Cerebellar nuclear complex (tissue), 1 donor: ENCODE measurements at places on chromosomes 1 and 21.

GRCh38 chr1:228477263-228477662 is 9.9 kb upstream of the RNF187 start:
- DNase-seq, result no peak

DNA sequence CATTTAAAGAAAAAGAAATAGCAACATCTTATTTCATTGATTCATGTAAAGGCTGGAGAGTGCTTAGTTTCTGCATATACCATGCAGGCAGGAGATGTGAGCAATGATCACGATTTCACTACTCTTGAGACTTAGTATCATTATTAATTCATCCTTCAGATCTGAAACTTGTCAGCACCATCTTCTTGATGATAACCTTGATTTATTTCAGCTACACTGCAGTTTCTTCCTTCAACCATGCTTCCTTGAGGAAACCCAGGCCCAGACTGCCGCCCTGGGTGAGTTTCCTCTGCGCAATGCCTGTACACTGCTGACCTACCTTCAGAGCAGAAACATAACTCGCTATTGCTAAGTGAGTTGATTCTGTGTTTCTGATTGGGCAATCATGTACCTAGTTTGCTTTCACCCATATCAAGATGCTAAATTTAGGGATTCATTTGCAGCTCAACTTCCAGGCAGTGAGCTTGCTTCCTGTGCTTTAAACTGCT is 13.5 kb upstream of the BCL10 start:
- DNase-seq, result no peak

DNA sequence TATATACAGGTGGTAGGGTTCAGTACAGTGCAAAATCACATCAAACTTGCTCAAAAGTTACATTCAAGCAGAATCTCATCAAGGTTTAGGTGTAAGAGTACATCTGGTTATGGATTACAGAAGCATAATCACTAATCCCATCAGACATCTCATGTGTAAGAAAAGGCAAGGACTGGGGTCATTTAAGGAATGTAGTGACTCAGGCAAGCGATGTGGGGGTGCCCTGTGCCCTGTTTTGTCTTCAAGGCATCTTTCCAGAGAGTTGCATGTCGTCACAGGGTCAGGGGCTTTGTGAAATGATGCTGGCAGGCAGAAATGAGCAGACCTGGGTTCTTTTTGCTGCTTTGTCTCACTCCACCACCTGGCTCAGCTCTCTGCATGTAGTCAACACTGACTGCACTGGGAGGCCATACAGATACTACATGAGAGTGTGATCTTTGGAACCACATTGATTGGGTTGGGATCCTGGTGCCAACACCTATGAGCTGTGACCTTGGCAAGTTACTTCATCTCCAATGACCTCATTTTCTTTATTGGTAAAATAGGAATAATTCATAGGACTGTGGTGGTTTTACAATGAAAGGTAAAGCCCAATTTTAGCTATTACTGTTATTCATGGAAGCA is 8.2 kb upstream of the HHIPL2 start:
- DNase-seq, result no peak

DNA sequence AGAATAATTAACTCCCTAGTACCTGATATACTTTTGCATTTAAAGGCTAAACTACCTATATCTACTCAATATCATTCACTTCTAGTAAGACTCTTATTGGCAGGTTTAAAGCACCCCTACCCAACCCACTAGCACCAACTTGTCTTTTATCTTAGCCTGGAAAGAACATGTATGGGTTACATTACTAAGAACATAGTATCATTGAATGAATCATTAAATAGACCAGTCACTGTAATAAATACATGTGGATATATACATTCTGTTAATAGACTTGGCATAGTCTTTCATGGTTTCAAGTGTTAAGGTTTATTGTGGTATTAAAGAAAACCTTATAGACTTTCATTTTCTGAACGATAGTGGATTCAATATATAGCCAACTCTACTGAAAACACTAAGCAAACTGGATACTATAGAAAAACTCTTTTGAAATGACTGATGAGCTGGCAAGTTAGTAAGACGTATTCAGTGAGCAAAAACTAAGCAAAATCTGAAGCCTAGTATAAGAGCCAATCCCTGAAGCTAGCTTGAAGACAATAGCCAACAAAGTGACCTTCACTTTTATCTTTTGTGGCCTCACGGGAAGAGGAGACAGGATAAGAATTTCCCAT is 10.3 kb downstream of the HIVEP3 start:
- DNase-seq, result no peak

DNA sequence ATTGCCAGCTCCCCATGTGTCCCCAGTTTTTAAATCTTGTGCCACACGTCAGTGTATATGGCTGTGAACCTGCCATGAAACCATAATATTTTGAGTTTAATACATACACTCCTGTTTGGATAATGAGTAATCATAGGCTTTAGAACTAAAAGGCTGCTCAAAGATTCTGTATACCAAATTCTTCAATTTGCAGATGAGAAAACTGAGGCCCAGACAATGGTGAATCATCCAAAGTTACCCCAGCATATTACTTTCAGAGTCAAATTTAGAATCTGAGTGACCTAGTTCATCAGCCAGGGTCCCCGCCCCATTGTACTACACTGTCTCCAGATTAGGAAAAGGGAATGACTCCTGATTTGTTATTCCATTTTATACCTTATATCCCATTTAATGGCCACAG is 224.6 kb downstream of the FGGY start:
- no peak for DNase-seq

DNA sequence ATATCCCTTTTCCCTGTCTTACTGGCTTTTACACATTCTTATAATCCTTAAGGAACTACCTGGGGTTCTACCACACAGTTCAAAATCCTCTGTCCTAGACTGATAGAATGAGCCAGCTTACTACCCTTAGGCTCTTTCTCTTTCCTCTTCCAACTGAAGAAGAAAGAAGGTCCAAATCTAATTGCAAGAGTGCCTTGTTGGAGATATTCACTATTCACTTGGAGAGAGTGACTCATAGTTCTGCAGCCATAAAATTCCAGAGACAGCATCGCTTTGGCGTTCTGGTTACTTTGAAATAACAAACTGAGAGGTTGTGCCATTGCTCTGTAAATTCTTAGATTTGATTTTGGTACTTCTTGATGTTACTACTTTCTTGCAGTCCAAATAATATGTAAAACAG is 4.2 kb downstream of the CADM3 start:
- no peak for DNase-seq

DNA sequence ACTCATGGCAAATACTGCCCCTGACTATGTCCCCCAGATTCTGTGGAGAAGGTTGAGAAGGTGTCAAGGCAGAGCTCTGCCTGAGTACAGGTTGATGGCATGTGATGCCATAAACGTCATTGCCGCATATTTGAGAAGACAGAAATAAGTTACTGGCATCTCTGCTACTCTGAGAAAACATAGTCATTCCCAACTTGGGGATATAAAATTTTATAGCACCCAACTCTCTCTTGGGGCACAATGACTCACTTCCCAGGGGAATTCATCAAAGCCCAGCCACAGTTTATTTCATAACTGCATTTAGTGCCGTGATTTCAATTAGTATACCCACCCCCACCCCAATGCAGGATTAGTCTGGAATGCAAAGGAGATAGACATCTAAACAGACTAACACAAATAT is 101.9 kb upstream of the TNR start:
- DNase-seq, result no peak

DNA sequence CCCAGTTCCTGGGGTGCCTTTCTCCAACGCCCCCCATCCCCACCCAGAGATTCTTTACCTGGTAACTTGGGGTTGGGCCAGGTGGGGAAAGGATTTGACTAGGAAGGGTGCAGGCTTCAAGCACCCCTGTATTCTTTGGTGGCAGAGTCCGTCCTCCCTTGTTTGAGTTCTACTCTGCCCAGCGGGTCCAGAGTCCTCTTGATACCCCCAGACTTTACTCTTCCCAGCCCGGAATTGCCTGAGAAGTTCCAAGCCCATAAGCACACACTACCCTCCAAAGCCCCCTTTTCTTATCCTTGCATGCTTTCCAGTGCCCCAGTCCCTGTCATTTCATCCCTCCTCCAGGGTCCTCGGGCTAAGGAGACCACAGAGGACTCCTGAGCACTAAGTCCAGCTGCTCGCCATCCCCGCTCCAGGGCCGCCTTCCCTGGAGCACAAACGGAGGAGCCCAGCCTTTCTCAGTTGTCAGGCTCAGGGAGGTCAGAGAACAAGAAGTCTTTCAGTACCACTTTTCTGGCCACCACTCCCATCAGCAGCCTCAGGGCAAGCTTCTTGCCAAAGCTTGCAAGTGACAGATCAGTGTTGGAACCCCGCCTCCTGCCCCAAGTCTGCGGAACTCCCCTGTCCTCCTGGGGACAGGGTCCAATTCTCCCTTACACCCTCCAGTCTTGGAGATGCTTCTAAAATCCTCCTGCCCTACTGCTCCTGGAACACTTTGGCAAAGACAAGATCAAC is 12.2 kb downstream of the SLC45A3 start:
- DNase-seq, result no peak

- no peak for DNase-seq
Observed at GRCh38 chr21:31905503-31906451, 33.0 kb downstream of the HUNK start.

DNA sequence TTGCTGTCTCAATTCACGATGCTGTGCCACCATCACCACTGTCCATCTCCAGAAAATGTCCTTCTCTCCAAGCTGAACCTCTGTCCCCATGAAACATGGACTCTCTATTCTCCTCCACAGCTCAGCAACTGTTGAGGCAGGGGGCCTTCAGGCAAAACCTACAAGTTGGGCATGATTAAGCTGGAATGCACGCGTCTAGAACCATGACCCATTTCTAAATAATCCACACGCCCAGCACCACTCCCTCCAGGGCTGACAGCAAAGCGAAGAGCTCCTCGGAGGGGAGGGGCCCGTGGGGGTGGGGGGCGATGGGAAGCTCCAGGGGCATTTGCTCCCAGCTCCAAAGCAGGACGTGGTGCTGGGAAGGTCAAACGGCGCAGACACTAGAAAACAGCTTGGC is 3.3 kb upstream of the HES5 start:
- DNase-seq, result no peak

DNA sequence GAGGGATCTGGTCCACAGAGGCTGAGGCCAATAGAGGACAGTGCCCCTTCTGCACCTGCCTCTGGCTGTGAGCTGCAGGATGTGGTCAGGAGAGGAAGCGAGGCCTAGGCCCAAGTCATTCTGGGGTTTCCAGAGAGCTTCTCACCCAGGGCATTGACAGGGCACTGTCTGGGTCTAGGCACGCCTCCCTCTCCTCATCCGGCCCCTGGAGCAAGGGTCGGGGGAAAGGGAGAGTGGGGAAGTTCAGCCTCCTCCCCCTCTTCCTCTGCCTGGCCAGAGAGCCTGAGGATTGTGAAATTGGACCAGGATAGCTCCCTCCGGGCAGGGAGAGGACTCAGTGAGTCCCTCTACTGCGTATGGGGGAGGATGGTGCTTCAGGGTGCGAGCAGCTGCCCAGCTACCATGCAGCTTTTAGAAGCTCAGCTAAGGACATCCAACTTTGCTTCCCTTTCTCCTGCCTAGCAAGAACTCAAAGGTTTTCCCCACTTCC is 6.3 kb upstream of the INAVA start:
- no peak for DNase-seq
